NCI-H1048 (cell line): ENCODE measurements at places on chromosomes 1 and 21.

- no peak for DNase-seq
These were observed 124.3 kb downstream of the OSBPL9 start for GRCh38 chr1:51741121-51741681.

- DNase-seq: no peak
These were observed 193.3 kb upstream of the SNX7 start for GRCh38 chr1:98468111-98468717.

- no peak for DNase-seq
These were observed 77.6 kb upstream of the DNAH14 start for GRCh38 chr1:224851848-224852261.

DNA sequence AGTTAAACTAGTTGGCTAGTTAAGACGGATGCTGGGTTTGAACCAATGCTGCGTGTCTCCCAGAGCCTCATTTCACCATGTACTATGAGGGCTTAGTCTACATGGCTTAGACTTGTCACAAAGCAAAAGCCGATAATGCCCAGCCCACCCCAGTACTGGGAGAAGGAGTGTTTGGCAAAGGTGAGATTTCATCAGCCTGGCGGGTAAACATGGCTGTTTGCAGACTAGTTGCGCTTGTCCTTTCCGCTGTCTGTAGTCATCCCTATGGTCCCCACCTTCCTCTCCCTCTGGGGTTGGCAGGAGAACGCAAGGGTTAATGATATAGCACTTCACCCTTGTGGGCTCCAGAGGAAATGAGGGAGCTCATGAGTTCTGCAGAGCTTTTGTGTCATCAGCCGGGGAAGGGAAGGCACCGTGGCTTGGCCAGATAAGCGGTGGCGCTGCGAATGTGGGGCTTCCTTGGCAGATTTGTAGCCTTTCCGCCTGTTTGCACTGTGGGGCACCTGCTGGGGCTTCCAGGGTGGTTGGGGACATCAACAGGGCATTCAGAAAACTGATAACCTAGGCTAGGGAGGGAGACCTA lies 29.2 kb downstream of the SOX13 start:
- no peak for DNase-seq

- no peak for DNase-seq
These were observed 471.8 kb upstream of the PRMT6 start for GRCh38 chr1:106584676-106585075.

GRCh38 chr21:18917622-18918021 lies 514.0 kb upstream of the TMPRSS15 start:
- no peak for DNase-seq

- no peak for DNase-seq
These were observed 255.1 kb upstream of the C1orf105 start for GRCh38 chr1:172165403-172165802.

- no peak for DNase-seq
These were observed 121.1 kb downstream of the RUNX1 start for GRCh38 chr21:34927992-34928391.

DNA sequence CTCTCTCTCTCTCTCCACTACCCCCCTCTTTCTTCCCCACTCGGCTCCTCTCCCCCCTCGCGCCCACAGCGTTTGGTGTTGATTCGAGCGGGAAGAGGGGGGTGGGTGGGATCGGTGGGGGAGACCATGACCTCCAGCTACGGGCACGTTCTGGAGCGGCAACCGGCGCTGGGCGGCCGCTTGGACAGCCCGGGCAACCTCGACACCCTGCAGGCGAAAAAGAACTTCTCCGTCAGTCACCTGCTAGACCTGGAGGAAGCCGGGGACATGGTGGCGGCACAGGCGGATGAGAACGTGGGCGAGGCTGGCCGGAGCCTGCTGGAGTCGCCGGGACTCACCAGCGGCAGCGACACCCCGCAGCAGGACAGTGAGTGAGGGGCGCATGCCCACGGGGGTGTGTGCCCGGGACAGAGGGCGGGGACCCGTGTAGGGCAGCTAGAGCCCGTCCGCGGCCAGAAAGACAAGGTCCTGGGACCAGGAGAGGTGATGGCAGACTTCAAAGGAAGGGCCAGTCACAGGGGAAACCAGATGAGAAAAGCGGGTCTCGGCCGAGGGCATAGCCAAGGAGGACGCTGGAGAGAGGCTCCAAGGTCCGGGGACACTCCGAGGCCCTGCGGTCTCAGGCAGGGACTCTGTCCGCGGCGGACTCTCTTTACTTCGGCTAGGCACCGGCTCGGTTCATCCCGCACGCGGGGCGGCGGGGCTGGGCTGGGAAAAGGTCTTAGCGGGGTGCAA lies at the start of gene PRRX1:
Gene PRRX1, plus strand, starts transcription at position 39 of the 735 bp plus-strand sequence. Its CDS starts 88 bp downstream, at position 127.
- no peak for DNase-seq

- DNase-seq: no peak
These were observed 80.9 kb downstream of the TTC3 start for GRCh38 chr21:37153935-37154350.

DNA sequence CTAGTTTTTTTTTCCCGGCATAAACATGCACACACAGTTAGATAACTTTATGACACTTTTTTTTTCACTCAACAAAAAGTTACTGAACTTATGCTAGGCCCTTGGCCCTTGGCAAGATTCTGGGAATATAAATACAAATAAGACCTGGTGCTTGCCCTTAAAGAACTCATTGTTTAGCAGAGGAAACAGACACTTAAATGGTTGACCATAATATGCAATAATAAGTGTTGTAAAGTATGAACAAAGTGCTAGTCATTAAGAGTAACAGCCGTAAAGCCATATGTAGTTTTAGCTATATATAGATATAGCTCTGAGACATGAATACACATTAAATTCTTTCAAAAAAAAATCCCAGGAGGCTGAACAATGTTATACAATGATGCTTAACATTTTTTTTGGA lies 198.3 kb downstream of the CYYR1 start:
- no peak for DNase-seq
